Effector CD4-positive, alpha-beta T cell (primary cell): ENCODE measurements at places on chromosomes 1 and 21.

- DNase-seq, result no peak
These were observed 126.9 kb downstream of the ESRRG start for GRCh38 chr1:216596281-216596862.

GRCh38 chr1:202058001-202058908, 47.9 kb downstream of the ELF3 start:
- DNase-seq, result no peak

- DNase-seq, result no peak
These were observed 28.6 kb downstream of the ZNF644 start for GRCh38 chr1:90993245-90993644.

- no peak for DNase-seq
These were observed 65.8 kb downstream of the TRABD2B start for GRCh38 chr1:47931395-47931794.
